B cell (primary cell): ENCODE measurements at places on chromosomes 3 and 15. TPM values are rescaled to one million over a fixed set of nuclear protein-coding genes. Genes with fewer than 3 reads are reported as not detected.

LEKR1 gene
- total RNA-seq = 4.6 and 4.7 TPM in 2 replicates

- no peak overlapping the region for H3K4me3 ChIP-seq
- no peaks in the 10 kb centered on the region for H3K4me1 ChIP-seq
- no peak for DNase-seq
- H3K27ac ChIP-seq = no peak overlapping the region
- no peaks in the 10 kb centered on the region for H3K27me3 ChIP-seq
Observed at GRCh38 chr3:14698601-14699244, 23.8 kb downstream of the C3orf20 start.

GRCh38 chr3:124097362-124098131, 105.6 kb upstream of the ROPN1 start:
- H3K27me3 ChIP-seq = peaks cover 19% of the 10 kb centered on the region
- H3K36me3 ChIP-seq = no peaks in the 10 kb centered on the region
- DNase-seq = no peak
- no peaks in the 10 kb centered on the region for H3K4me1 ChIP-seq
- H3K4me3 ChIP-seq = no peak overlapping the region

DNA sequence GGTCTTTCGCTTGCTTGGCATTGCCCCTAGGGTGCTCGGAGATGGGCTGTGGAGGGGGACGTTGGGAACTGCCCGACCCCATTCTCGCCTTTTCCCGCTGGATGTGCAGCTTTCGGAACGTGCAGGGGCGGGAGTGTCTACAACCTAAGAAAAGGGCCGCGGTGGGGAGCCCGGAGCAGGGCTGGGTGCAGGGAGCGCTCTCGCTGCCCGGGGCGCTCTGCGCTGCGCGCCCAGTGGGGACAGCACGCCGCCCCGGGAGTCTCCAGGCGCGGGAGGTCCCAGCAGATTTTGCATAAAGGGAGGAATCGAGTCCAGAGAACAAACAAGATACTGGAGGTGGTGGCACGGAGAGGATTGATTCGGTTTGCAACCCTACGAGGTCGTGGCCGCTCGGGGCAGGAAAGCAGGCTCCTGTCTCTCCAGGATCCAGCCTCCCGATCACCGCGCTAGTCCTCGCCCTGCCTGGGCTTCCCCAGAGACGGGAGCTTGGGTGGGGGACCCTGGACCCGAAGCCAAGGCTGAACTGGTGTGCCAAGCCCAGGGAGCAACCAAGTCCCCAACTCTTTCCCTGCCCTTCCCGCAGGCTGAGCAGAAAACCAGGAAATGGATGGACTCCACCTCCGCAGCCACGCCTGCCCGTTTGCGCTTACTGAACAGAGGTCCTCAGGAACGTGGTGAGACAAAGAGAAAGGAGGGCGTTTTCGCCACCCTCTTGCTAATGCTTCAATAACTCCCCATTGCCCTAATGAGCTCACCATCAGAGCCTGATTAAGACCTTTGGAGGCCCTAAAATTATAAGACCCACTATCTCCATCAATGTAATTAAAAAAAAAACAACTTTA, 59.7 kb downstream of the NOX5 start:
- peaks cover 25% of the 10 kb centered on the region for H3K27me3 ChIP-seq
- H3K4me3 ChIP-seq = no peak overlapping the region
- H3K36me3 ChIP-seq = no peaks in the 10 kb centered on the region

SLC2A2 gene
- total RNA-seq = not detected in 2 replicates

DNA sequence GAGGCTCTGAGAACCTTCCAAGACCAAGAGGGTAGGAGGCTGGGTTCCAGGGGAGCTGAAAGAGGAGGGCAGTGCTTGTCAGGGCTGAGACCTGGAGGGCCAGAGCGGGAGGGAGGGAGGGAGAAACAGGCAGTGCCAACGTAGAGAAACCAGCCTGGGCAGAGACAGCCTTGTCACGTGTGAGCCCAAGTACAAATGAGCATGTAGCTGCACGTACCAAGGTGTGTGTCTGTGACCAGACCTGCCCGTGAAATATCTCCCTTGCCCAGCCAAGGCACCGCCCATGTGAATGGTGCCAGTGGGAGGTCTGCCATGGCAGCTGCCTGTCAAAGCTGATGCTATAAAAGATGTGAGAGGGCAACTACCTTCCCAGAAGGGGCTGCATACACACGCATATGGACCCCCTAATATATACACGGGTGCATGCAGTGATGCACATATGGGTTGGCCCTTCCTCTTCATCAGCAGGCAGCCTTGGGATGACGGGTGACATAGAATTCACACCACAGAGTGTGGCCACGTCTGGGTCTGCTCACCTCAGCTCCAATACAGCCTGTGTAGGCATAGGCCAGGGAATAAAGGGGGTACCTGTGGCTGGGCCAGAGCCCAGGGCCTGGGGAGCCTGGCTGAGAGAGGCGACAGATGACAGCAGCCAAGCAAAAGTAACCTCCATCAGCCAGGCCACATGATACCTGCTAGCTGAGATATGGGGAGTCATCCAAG, 7.8 kb upstream of the CTDSPL start:
- H3K4me1 ChIP-seq = no peaks in the 10 kb centered on the region
- H3K36me3 ChIP-seq = no peaks in the 10 kb centered on the region
- H3K27me3 ChIP-seq = peaks cover 3% of the 10 kb centered on the region
- no peak overlapping the region for H3K4me3 ChIP-seq
- H3K27ac ChIP-seq = no peak overlapping the region

DNA sequence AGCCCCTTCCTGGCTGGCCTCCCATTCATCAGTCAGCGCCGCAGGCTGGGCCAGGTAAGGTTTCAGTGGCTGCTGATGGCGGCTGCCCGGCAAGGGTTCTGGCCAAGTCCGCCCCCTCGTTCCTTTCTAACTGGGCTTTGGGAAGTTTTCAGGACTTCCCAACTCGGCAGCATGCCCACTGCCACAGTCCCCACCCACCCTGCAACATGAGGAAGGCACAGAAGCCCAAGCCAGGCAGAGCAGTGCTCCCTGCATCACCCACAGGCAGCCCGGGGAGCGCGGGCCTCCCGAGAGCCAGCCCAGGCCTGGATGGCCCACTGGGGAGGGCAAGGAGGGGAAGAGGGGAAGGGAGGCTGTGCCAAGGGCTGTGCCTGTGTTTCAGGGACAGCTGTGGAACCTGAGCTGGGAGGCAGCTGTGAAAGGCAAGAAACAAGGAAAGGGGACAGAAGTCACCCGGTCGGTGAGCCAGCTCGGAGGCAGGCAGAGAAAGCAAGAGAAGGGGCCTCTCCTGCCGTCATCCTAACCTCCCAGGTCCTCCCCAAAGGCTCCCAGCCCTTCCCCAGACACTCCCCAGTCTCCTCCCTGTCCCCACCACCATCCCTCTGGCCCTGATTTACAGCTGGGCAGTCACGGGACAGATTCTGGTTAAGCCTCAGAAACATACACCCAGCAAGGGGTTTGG, 73.9 kb downstream of the CPN2 start:
- no peak for DNase-seq
- no peaks in the 10 kb centered on the region for H3K4me1 ChIP-seq

DNA sequence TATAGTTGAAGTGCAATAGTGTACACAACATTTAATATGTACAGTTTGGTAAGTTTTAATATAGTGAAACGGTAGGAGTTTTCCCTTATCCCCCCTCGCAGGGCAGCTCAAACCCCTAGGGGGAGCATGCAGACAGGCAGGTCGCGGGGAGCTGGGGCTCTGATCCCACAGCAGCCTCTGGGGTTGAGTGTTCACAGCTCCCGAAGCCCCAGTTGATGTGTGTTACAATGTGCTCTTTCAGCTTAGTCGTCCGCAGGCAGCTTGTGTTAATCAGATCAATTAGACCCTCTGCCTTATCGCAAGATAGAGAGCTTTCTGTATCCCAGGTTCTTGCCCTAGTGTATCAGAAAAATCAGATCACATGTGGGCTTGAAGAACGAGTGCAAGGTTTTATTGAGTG, 143.1 kb upstream of the CHRNA7 start:
- no peak for DNase-seq
- no peak overlapping the region for H3K4me3 ChIP-seq
- H3K4me1 ChIP-seq = no peaks in the 10 kb centered on the region

DNA sequence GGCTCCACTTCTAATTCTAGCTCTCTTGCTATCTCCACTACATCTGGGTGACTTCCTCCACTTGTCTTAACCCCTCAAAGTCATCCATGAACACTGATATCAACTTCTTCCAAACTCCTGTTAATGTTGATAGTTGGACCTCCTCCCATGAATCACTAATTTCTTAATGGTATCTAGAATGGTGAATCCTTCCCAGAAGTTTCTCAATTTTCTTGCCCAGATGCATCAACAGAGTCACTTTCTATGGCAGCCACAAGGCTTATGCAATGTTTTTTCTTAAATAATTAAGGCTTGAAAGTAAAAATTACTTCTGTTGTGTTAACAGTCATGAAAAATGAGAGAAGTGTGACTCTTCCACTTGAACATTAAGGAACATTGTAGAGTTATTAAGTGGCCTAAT, 164.3 kb downstream of the PCCB start:
- H3K4me1 ChIP-seq = no peaks in the 10 kb centered on the region
- H3K27me3 ChIP-seq = no peaks in the 10 kb centered on the region
- H3K4me3 ChIP-seq = no peak overlapping the region
- H3K27ac ChIP-seq = no peak overlapping the region
- DNase-seq = no peak

DNA sequence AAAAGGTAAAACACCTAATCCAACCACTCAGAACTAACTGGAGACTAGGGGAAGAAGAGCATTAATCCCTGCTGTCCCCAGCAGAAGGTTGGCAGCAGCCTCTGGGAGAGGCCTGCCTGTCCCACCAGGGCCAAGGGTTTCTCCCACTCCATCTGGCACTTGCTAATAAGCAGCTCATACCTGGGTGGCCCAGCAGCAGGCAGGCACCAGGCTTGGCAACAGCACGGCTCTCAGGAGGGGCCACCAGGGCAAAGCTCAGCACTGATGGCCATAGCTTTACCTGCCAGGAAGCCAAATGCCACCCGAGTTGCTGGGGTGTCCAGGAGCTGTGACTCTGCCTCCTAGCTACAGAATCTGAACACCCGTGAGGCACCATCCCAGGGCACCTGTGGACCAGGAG, 58.3 kb downstream of the BOC start:
- no peak for DNase-seq
- no peak overlapping the region for H3K4me3 ChIP-seq
- H3K4me1 ChIP-seq = no peaks in the 10 kb centered on the region
- H3K36me3 ChIP-seq = no peaks in the 10 kb centered on the region

DNA sequence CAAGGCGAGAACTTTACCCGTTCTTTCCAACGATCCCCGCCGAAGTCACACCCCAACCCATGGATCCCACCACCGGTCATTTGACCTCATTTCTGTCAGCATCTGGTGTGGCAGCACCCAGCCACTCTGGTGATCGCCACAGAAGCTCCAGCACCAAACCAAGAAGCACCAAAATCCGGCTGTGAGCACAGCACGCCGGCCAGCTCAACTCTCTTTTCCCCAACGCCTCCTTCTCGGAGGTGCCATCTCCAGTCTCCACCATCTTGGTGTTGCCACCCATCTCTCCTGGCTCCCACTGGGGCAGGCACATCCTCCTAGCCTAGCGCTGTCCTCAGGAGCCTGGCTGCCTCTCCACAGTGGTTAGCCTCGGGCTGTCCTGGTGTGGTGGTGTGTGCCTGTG, 6.5 kb downstream of the MUC4 start:
- H3K4me1 ChIP-seq = peaks cover 14% of the 10 kb centered on the region
- no peaks in the 10 kb centered on the region for H3K27me3 ChIP-seq
- no peak overlapping the region for H3K27ac ChIP-seq
- no peaks in the 10 kb centered on the region for H3K36me3 ChIP-seq
- H3K4me3 ChIP-seq = no peak overlapping the region
- no peak for DNase-seq

COL6A5 gene
- not detected in 2 replicates for total RNA-seq

CYP1A2 gene
- not detected in 2 replicates for total RNA-seq

ARPP21 gene
- not detected in 2 replicates for total RNA-seq

DNA sequence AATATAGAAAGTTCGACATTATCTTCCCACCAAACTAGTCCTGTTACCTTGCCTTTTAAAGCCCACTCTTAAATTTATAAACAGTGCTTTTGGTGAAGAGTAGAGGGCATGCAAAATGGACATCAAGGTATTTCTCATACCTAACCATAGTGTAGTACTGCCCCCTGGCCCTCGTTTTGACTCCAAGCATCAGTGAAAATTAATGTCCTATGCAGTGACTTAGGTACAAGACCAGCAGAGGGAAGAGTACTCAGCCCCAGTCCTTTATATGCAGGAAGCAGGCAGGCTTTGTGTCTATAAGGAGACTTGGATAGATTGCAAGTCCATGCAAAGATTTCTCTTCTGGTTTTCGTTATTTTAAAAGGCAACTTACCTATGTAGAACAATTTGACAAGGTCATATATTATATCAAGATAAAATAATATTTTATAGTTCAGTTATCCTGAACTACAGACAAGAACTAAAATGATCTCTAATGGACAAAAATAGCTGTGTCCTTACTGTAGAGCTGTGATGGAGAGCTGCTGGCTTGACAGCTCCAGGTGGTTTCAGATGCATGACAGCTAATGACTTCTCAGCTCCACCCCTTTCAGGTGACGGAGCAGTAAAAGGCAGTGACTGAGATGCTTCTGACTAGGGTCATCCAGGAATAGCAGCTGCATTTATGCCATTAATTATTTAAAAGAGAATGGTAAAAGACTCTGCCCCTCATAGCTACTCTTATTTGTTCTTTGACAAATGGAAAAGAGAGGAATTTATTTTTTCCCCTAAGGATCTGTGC, 646.1 kb downstream of the SQOR start:
- no peaks in the 10 kb centered on the region for H3K36me3 ChIP-seq
- no peak overlapping the region for H3K27ac ChIP-seq
- H3K4me1 ChIP-seq = no peaks in the 10 kb centered on the region
- H3K27me3 ChIP-seq = no peaks in the 10 kb centered on the region
- DNase-seq = no peak

SLC12A1 gene
- total RNA-seq = not detected in 2 replicates

CHL1 gene
- total RNA-seq = 16.4 and 18.0 TPM in 2 replicates

GLCE gene
- total RNA-seq = 5.3 and 5.4 TPM in 2 replicates

- no peaks in the 10 kb centered on the region for H3K36me3 ChIP-seq
- DNase-seq = no peak
- no peaks in the 10 kb centered on the region for H3K27me3 ChIP-seq
- no peak overlapping the region for H3K4me3 ChIP-seq
- H3K4me1 ChIP-seq = no peaks in the 10 kb centered on the region
Observed at GRCh38 chr3:35832140-35832571, 192.8 kb downstream of the ARPP21 start.

SLC22A13 gene
- total RNA-seq = 0.70 and 0.91 TPM in 2 replicates
